Cerebellar nuclear complex (tissue), 1 donor: ENCODE measurements at places on chromosomes 5 and 9.

DNA sequence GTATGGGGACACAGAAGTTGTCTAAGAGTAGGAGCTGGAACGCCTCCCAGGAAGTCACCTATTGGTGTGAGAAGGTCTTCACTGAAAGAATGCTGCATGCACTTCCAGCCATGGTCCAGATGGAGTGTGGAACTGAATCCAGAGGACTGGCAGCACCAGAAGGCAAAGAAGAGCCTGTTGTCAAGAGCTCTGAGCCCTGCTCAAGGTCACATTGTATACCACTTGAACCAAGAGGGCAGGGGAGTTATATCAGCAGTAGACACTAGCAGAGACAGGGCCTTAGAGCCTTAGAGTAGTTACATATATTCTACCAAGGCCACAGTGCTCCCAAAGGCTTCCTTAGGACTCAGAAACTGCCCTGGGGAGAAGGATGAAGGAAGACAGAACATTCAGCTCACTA lies 130.8 kb upstream of the POC5 start:
- no peak for DNase-seq

DNA sequence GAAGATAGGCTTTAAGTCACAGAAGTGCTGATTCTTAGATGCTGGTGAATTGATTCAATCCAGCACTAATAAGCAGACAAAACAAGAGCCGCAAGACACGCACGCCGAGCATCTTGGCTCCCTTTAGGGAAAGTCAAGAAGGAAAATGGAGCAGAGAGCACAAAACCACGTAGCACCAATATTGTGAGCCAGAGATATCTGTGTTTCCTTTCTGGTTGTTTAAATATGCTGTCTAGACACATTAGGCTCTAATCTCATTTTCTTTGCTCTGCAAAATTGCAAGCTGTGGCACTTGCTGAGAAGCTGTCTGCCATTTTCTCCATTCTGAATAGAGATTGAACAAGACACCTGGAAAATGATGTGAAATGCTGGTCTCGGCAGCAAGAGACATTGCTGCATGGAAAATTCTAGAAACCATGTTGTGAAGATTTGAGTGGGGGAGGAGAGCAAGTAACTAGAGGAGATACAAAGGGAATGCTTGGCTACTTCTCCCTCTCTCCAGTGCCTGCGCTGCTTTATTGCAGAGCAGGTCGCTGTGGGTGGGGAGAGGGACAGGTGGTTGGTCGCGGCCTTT lies 336.3 kb downstream of the MED10 start:
- DNase-seq = no peak

DNA sequence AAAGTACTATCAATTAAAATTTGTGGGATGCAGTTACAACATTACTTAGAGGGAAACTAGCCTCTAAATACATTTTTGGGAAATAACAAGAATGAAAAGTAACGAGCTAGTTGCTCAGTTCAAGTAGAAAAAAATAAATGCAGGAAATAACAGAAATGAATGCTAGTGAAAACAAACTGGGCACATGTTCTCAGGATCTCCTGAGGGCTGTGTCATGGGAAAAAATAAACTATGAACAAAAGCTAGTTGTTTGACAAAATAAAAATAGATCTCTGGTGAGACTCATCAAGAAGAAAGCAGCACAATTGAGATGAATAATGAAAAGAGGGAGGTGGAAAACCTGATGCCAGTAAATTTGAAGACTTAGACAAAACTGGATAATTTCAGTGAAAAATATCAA lies 16.3 kb downstream of the IDNK start:
- no peak for DNase-seq

DNA sequence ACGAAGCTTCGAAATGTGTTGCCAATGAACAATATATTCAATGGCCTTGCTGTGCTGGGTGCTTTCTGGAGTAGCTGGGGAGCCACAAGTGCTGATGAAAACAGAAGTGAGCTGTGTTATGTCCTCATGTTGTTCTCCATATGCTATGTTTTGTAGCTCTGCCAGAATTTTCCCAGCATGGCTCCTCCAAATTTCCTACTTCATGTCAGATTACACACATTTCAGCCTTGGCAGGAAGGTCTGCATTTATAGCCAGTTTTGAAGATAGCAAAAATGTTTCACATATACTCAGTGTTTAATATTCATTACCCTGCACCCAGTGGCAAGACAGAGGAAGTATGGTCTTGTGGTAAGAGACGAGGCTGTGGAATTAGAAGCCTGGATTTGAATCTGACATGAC lies 22.6 kb upstream of the NMUR2 start:
- DNase-seq = peak; percentile 49

- DNase-seq = no peak
Observed at GRCh38 chr5:130549884-130550561, 615.0 kb downstream of the HINT1 start.
